ENCODE measurements at places on chromosomes 16 and 17.

- no peak for DNase-seq
Measured at GRCh38 chr17:11780621-11781020, 182.4 kb downstream of the DNAH9 start.

GRCh38 chr16:4481526-4481925 lies 5.3 kb downstream of the HMOX2 start:
- DNase-seq: no peak

DNA sequence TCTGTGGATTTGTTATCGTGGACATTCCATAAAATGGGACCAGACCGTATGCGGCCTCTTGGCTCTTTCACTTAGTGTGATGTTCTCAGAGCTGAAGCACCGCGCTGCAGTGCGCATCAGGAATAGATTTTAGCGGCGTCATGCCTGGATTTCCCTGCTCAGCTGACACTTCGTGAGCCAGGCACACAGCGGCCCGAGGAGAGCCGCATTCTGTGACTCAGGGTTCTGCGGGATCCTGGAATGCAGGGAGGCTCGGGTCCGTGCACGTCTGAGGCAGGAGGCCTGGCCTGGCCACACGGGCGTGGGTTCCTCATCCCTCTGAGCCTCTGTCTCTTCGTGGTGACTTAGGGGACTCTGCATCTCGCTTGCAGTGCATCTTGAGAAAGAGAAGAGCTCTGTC lies 13.4 kb downstream of the CBFA2T3 start:
- no peak for DNase-seq

GRCh38 chr16:49514073-49514980 lies 140.7 kb downstream of the C16orf78 start:
- DNase-seq: no peak

- no peak for DNase-seq
Measured at GRCh38 chr17:17748179-17748578, 66.9 kb downstream of the RAI1 start.

GRCh38 chr17:11391134-11391533 lies 150.1 kb downstream of the SHISA6 start:
- no peak for DNase-seq

DNA sequence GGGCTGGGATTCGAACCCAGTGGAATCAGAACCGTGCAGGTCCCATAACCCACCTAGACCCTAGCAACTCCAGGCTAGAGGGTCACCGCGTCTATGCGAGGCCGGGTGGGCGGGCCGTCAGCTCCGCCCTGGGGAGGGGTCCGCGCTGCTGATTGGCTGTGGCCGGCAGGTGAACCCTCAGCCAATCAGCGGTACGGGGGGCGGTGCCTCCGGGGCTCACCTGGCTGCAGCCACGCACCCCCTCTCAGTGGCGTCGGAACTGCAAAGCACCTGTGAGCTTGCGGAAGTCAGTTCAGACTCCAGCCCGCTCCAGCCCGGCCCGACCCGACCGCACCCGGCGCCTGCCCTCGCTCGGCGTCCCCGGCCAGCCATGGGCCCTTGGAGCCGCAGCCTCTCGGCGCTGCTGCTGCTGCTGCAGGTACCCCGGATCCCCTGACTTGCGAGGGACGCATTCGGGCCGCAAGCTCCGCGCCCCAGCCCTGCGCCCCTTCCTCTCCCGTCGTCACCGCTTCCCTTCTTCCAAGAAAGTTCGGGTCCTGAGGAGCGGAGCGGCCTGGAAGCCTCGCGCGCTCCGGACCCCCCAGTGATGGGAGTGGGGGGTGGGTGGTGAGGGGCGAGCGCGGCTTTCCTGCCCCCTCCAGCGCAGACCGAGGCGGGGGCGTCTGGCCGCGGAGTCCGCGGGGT lies at the start of gene CDH1:
TSS of gene CDH1 (plus strand) at position 247 of the 684 bp plus-strand sequence. CDS start at position 371, 124 bp downstream.
- DNase-seq: no peak

DNA sequence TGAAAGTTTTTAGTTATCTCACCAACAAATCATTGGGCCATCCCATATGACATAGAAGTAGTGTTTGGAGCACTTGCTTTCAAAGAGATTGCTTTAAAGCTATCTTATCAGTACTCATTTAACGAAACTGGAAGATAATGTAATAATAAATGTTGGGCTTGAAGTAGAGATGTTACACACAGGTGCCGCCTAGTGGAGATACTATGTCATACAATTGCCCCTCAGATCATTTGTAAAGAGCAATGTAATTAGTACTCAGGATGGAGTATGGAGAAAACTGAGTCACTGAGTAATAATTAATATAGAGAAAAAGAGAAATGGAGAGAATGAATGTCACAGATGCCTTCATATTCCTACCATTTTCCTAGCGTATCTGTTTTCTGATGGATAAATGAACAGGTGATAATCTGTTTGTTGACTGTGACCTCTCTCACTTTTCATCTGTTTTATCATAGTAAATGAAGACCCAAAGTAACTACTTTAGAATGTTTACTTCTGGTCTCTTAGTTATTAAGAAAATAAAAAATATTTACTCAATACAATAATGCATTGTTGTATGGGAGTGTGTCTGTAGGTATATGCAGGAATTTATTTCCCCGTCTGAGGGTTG lies 80.4 kb downstream of the EFCAB5 start:
- peak; percentile 78 for DNase-seq

DNA sequence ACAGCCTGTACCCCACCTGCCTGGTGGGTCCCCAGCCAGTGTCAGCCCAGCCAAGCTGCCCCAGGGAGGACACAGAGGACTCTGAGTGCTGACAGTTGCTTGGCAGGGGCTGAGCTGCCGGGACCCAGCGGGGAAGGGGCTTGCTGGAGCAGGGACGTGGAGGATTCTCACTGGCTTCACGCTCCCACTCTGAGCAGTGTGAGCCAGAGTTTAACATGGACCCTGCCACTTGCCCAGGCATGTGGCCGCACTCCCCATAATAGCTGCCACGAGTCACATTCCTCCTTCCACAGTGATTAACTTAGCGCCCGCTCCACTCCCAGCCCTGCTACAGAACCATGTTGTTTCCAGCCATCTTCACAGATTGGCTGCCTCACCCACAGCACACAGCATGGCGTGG lies 31.2 kb downstream of the SREBF1 start:
- DNase-seq: no peak
